Daoy (cell line): ENCODE measurements at places on chromosomes 16 and 17. TPM values are rescaled to one million over a fixed set of nuclear protein-coding genes. Genes with fewer than 3 reads are reported as not detected.

SLFN14 gene
- total RNA-seq = not detected in 2 replicates

OXLD1 gene
- total RNA-seq = 54.2 and 84.9 TPM in 2 replicates

SLC35G6 gene
- 0.06 TPM in 1 of 2 replicates, not detected in the other for total RNA-seq

C16orf87 gene
- total RNA-seq = 17.4 and 19.1 TPM in 2 replicates

ADAM11 gene
- 0.17 TPM in 1 of 2 replicates, not detected in the other for total RNA-seq

- DNase-seq = no peak
Observed at GRCh38 chr17:78831688-78832540, 8.7 kb downstream of the USP36 start.

DNA sequence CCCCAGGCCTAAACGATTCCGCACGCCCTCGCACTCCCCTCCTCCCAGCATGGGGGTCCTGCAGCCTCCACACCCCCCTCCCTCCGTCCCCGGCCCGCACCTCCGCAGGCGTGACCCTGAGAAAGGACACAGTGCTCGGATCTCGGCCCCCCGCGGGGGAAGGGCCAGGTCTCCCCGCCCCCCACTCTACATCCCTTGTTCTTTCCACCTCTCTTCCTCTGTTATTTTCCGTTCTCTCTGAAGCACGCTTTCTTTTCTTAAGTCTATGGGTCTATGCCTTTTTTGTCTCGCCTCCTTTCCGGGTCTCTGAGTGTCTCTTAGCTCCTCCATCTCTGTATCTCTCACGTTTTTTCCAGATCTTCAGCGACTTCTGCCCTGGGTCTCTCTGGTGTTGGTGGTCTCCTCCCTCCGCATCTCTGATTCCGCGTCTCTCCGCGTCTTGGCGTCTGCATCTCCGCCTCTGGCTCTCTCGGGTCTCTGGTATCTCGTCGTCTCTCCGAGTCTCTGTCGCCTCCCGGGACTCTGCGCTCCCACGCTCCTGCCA is 2.1 kb upstream of the HES7 start:
- peak; percentile 31 for DNase-seq

DNA sequence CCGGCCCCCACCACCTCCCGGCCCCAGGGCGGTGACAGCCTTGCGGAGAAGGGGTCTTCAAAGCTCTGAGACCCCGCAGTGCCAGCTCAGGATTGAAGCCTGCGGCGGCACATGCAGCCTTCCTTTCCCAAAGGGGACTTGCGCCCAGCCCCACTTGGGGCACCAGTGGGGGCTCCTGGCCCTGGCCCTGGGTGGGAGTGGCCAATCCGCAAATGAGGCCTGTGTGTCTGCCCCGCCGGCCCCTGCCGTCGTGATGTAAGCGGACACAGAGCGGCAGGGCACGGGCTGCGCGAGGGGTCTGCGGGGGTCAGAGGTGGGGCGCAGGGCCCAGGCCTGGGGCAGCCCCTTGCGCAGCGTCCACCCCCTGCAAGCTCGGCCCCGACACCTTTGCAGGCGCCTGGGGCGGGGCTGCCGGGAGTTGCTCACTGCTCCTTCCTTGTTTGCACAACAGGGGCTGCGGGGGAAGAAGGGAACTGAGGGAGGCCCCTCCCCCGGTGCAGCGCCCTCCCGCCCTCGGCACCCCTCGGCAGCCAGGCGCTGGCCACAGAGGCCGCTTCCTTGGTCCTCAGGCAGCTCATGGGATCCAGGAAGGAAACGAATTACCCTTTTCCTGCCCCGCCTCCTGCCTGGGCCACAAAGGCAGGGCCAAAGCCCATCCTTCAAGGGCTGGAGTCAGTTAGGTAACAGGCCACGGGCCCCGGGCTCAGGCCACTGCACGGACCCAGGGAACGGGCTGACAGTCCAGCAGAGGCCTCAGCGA is 2.9 kb downstream of the SLC16A3 start:
- DNase-seq = peak; percentile 85

DNA sequence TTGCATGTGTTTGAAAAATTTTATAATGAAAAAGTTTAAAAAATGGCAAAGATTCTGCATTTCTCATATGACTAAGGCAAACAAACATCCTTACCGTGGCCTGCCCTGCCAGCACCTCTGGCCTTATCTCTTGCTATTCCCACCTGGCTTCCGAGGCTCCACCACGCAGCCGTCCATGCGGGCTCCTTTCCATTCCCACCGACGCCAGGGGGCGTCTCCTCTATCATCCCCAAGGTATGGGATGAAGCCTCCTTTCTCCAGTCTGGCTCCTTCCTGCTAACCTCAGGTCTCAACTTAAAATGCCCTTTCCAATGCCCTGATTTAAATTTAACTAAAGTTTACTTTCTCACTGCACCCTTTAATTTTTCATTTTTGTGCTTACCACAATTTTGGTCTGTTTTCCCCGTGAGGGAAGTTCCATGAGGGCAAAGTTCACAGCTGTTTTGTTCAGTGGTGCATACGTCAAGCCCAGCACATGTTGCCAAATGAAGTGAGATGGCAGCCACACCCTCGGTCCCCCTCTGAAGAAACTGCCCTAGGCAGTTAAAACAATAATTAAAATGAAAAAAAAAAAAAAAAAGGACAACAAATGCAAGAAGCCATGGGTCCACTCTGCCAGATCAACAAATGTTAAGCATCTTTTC is 13.3 kb upstream of the SDK2 start:
- peak; percentile 66 for DNase-seq

GRCh38 chr17:81401723-81402529 is 6.7 kb downstream of the BAHCC1 start:
- peak; percentile 64 for DNase-seq

- peak; percentile 65 for DNase-seq
Observed at GRCh38 chr17:72372185-72372584, 251.4 kb downstream of the SOX9 start.

DNA sequence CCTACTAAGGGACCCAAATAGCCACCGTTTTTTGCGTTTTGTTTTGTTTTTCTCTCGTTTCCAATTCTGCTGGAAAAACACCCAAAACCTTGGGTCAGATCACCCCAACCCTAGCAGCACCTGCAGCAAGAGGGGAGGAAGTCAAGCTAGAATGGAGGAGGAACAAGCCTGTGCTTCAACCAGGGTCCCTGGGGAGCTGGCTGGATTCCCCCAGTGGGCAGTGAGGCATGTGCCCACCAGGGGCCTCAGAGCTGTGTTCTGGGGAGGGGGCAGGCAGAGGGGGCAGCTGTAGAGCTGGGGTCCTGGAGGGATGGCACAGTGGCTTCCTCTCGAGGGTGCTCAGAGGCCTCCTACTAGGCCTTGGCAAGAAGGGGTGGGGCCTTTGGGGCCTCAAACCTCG is 6.5 kb downstream of the CD79B start:
- DNase-seq = no peak

DNA sequence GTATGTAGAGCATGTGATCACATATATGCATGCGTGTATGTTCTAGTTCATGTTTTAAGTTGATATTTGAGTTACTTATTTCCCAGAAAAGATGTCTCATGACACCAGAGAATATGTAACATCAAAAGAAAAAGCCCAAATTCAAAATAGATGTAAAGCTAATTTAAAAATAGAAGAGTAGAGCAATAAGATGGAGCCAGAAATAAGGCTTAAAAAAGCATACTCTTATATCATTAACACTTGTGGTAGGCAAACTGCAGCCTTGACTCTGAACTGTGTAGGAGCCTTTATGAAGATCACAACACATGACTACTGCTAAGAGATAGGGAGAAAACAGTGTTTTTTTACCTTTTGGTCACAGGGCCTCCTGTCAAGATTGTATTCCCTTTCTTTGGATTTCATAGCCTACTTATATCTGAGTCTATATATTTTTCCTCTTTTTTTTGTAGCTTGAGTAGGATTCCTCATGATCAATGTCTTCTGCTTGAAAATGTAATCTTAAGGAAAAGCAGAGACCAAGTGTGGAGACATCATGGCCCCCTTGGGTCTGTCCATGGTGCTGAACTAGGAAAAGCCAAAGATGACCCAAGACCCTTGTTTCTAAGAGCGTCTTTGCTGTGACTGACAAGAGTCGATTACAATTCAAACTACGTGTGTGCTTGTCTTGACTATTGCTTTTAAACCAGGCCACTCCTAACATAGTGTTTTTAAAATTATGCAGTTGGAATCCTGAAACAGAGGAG is 390.4 kb downstream of the SHISA9 start:
- DNase-seq = no peak

- DNase-seq = no peak
Observed at GRCh38 chr17:43871946-43872690, 25.1 kb downstream of the CD300LG start.

DNA sequence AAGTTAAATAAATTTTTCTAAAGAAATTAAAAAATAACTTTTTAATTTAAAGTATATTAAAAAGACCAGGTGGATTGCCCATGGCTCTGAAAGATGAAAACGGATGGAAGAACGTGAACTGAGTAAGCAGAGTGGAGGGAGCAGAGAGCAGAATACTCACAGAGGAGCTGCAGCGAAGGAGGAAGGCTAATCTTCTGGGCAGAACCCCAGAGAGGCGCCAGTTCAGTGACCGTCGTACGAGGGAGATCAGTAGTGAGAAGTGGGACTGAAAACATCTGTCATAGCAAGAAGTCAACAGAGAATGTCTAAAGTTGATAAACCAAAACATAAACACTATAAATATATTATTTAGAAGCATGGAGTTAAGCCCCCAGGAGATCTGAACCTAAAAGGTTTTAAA is 34.9 kb downstream of the UBE2G1 start:
- DNase-seq = no peak

DNA sequence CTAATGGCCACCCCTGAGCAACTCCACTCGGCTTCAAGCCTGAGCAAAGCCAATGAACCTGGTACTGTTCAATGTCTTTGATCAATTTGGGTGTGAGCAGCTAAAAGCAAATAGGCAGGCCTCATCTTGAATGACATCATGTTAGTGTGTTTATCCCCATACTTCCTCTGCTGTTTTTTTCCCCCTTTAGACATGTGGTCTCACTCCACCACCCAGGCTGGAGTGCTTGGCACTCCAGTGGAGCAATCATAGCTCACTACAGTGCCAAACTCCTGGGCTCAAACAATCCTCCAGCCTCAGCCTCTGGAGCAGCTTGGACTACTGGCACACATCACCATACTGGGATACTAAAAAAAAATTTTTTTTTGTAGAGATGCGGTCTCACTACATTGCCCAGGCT is 75.4 kb downstream of the ARHGAP17 start:
- DNase-seq = no peak

- no peak for DNase-seq
Observed at GRCh38 chr16:79451196-79451816, 149.2 kb downstream of the MAF start.

DNA sequence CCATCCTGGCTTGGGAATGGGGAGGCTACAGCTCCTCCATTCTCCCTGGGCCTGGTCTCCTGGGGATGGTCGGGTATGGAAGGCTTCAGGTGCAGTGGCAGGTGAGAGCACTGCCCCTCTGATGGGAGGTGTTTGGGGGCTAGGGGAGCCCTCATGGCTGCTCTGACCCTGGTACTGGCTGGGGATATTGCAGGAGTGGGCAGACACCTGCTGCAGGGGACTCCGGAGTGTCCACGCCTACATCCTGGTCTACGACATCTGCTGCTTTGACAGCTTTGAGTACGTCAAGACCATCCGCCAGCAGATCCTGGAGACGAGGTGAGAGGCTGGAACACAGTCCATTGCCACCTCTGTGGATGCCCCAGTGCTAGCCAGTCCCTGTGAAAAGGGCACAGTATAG is 8.8 kb downstream of the RASL10B start:
- no peak for DNase-seq

GRCh38 chr17:70310221-70310672 is 140.9 kb downstream of the KCNJ2 start:
- peak; percentile 6 for DNase-seq

DNA sequence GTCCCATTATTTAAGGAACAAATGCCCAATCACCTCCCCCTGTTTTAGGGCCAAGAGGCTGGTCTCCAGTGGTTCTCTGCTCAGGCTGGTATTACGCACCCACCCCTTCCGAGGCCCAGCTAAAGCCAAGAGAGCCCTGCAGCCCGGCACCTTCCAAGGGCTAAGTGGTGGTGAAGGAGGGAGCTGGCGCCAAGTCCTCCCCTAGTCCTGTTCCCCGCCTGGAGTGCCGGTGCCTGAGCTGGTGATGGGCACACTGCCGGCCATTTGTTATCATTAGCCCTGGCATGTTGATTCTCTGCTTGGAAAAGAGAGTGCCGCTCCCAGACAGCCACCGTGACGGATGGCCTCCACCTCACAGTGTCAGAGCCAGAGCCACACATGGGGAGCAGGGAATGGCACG is 31.9 kb downstream of the GRIN2C start:
- no peak for DNase-seq

DNA sequence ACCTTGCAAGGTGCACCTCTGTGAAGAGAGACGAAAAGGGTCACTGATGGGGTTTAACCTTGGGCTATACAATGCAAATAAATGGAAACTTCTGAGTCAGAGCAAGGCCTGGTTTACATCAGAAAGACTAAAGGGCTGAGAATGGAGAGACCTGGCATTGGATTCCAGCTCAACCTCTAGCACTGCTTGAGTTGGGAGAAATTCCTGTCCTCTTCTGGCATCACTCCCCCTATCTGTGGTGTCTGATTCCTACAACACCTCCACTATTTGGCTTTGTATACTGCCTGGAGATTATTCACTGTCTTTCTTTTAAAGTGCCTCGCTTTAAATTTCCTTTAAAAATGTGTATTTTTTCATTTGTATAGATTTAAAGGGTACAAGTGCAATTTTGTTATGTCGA is 68.8 kb downstream of the GPR139 start:
- DNase-seq = no peak

DNA sequence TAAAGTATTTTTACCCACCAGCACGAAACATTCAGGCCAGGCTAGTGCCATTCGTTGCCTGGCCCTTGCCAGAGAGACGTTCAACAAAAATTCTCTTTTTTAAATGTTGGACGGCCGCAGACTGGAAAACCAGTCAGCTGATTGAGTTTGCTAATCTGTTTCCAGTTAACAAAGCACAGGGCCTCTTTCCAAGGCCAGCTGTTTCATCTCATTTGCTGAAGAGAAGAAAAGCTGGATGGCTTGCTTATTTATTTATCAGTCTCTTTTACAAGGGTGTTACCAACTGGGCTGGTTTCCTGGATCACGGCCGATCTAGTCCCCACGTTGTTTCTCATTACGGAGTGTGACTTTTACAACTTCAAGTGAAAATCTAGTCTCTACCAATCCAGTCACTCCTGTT is 418.7 kb upstream of the DYNLRB2 start:
- DNase-seq = no peak

DNA sequence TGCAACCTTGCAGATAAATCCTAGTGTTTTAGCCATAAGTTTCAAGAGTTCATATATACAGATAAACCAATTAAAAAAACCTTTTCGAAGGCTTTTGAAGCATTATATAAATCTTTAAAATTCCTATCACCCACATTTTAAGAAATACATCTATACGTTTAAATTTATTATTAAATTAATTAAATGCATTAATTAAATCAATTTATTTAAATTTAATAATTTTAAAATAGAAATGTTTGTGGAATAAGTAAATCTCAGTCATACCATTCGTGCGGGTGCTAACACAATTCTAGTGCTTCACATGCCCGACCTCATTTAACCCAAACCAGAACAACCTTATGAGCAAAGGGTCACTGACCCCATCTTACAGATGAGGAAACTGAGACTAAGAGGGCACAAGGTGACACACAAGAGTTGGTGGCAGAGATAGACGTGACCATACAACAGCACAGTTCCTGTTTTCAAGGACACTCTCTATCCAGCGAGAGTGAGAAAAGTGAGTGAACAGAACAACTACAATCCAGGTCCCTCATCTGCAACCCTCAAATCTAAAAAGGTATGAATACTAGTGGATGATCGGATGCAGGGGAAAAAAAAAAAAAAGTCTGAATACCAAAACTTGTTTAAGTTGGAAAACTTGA is 1.4 kb downstream of the NSMCE1 start:
- no peak for DNase-seq
